NCI-H2081 treated with DMSO at 0.1 percent for 48 hours (cell line): ENCODE measurements at places on chromosomes 3 and 15.

DNA sequence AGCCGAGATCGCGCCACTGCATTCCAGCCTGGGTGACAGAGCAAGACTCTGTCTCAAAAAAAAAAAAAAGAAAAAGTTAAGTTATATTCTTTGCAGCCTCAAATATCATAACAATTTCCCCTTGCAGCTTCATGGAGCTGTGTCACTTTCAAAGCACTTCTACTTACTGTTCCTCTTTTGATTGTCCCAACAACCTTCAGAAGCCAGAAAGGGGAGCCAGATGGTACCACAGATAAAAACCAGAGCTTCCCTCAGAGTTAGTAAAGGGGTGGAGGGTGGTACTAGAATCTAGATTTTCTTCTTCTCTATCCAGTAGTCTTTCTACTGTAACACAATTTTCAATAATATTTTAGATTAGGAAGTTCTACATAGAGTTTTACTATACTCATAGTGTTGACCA lies 188.8 kb downstream of the TAFA4 start:
- no peak for DNase-seq

- no peak for DNase-seq
These were observed 67.8 kb upstream of the PPP2R3A start for GRCh38 chr3:135897715-135898114.

DNA sequence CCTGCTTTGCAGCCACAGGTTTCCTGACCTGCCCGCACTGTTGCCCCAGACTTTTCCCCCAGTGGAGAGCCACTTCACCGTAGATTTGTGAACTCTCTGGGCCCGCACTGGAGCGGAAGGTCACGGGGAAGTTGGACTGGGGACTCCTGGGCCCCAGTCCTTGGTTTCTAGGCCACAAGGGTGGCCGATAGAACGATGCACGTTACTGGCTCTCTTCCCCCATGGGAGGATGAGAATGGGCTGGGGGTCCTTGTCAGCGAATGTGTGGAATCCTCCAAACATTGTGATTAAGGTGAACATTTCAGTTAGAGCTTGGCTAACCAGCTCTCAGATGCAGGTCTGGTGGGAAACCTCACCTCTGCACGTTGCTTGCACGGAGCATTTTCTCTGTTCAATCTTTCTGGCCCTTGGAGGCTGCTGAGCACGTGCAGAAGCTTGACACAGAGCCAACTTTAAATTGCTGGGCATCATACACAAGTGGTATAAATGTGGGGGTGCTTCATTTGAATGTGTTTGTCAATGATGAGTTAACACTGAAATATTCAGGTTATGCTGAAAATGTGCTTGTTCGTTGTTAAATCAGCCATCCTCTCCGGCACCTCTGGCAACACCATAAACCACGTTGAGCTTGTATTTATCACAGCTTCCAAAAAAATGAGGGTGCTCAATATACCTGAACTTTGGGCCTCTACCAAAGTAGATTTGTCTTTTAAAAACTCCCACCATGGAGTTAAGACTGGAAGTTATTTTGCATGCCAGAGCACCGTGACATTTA lies 976 bp downstream of the DIS3L start:
- peak; percentile 64 for DNase-seq

DNA sequence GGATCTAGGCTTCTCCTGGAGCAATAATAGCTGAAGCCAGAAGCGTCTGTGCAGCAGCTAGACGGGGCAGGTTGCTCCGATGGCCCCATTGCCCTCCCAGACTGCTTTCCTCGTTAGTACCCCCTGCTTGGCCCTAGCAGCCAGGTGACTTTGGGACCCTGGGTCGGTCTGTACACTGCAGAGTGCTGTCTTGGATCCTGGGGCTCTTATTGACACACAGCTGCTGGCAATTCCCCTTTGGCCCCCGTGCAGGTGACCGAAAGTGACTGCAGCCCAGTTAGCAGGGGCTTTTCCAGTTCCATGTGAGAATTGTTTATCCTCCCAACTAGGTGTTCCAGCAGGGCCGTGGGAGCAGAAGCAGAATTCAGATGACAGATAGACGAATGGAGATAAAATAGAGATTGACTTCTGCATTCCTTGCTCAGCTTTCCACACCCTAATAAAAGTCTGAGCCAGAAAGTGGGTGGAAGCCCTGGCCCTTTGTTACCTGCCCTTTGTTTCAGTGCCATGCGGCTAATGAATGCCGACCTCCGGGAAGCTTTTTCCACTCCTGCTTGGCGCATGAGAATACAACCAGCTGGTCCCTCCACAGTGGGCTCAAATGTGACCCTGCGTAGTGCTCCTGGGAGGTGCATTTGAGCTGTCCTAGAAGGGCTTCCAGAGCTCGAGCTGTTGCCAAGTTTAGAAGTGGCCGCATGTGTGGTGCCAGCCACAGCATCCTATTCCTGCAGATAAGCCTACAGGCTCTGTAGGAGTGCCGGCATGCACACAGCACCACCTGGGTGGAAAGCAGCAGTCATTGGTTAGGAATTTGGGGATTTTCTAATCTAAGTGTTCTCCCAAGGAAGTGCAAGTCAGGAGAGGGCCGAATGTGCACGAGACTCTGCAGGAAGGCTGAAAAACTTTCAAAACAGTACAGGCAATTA lies 94.4 kb downstream of the SLCO3A1 start:
- DNase-seq = no peak

DNA sequence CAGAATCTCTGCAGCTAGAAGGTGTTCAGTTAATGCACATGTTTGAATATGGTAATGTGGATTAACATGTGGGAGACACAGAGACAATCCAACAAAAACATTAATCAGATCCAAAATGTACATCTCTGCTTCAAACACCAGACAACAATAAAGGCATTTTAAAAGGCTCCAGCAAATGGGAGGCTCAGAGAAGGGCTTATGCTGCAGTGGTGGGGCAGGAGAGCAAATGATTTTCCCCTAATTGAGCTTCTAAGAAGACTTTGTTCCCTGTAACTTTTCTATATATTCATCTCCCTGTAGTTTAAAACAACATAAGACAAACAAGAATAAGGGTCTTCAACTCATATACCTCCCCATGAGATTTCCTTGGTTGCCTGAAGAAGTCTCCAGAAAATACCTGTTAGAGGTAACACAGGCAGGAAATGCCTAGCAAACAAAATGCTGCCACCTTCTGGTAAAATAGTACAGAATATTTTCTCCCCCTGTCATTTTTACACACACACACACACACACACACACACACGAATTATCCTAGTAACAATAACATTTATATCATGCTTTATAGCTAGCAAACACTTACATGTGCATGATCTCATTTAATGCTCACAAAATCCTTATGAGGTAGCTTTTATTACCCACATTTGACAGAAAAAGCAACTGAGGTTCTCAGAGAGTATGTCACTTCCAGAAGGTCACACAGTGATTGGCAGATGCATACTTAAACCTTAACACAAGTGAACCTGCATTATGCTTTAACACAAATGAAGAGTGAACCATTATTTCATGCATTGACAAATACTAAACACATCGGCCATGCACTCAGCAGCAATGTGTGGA lies 123.4 kb upstream of the MB21D2 start:
- DNase-seq = peak; percentile 45

DNA sequence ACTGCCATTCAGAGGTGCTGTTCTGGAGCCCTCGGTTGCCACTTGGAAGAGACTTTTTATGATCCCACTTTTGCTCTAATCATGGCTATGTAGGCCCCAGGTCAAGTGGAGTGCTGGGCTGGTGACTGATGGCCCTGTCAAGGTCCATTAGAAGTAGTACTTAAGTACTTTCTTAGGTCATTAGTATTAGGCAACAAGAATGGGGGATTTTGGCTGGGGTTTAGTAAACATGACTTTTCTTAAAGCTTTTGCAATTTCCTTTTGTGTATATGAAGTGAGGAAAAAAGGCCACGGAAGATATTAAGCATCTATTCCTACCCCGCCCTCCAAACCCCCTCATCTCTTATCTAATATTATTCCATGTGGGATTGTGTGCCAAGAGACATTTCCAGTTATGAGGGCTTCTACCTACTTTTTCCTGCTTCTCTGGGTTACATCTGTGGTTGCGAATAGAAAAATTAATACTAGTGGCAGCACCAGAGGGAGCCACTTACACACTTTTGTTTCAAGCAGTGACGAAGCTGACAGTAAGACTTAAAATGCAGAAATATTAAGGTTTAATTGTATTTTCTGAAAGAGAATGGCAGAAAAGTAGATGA lies 13.9 kb downstream of the NLGN1 start:
- DNase-seq = peak; percentile 23

- no peak for DNase-seq
These were observed 98.0 kb downstream of the DTWD1 start for GRCh38 chr15:49718846-49719245.

- DNase-seq = no peak
These were observed 32.4 kb upstream of the VPS33B start for GRCh38 chr15:91054816-91055215.

DNA sequence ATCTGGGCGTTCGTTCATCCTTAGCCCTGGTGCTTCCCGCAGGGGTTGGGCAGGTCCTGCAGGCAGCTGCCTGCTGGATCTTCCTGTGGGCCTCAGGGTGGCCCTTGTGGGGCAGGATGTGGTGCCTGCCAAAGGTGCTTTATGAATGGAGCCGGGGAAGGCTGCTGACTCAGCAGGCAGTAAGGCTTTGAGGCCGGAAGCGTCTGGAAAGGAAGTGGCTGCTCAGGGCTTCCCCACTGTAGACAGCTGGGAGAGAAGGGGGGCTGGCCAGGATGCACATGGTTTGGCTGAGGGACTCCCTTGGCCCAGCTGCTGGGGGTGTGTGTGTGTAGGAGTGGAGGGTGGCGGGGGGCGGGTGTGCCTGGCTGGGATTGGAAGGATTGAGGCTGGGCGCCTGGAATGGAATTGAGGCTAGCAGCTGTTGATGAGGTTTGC lies 12.9 kb downstream of the CD276 start:
- peak; percentile 87 for DNase-seq

DNA sequence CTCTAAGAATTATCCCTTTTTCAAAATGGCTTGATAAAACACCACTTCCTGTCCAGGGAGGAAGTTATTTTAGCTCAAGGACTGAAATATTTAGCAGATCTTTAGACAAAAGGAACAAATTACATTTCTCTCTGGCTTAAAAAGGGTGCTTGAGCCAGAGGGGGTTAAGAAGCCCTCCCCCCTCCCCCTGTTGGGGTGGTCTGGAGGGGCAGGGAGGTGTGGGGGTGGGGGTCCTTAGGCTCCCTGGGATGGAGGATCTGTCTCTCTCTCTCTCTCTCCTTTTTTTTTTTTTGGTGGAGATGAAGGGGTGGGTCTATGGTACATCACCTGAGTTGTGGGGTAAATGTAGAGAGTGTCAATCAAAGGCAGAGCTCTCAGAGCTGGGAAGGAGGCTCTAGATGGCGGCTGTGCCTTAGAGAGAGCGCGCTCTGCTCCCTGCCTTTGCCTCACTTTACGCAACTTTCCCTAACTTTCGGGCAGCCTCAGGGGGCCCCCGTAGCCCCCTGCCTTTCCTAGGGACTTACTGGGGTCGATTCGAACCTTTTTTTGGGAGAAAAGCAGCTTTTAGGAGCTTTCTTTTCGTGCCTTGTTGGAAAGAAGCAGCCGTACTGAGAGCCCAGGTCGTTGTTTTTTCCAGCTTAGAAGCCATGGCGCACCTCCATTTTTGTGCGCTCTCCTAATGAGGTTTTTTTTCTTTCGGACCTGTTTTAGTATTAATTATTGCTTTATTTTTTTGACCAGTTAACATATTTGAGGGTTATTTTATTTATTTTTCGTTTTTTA lies at the start of gene CHD2:
Gene CHD2, plus strand, starts transcription at position 377 of the 783 bp plus-strand sequence. CDS start 914 bp downstream, outside the sequence.
- peak; percentile 80 for DNase-seq

- no peak for DNase-seq
These were observed 226.6 kb downstream of the ALCAM start for GRCh38 chr3:105593315-105593714.

DNA sequence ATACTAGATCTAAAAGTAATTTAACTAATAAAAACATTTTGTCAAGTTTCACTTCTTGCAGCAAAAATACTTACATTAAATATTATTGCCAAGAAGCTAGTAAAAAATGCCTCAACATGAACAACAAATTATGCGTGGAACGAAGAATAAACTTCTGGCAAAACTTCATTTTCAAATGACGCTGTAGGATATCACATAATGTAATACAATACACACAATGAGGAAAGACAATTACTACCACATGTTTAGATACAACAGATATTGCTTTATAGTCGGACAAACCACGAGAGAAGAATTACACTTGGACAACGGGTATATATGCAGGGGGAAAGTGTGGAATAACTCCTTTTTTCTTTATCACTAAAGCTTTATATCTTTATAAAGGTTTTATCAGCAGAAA lies 21.6 kb downstream of the P3H2 start:
- no peak for DNase-seq

- DNase-seq = no peak
These were observed 328.2 kb downstream of the TIGIT start for GRCh38 chr3:114622001-114622400.

GRCh38 chr3:127256733-127257271 lies 31.0 kb downstream of the PRR20G start:
- DNase-seq = no peak

GRCh38 chr3:158801201-158801600 lies 653 bp upstream of the MFSD1 start:
- no peak for DNase-seq

DNA sequence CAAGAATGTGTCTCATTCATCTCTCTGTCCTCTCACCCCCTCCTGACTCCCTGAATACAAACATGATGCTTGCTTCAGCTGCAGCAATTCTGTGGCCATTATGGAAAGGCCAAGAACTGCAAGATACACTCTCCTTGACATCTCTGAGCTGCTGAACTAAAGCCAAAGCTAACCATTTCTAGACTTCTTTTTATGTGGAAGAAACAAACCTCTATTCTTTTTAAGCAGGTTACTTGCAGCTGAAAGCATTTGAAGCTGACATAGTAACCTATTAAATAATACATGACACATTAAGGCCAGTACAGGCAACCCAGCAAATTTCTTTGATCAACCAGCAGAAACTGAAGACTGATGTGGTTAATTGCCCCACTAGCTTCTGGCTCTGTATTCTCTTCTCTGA lies 17.5 kb downstream of the FHIT start:
- no peak for DNase-seq

- DNase-seq = no peak
These were observed 628.4 kb upstream of the ALCAM start for GRCh38 chr3:104738271-104738670.

DNA sequence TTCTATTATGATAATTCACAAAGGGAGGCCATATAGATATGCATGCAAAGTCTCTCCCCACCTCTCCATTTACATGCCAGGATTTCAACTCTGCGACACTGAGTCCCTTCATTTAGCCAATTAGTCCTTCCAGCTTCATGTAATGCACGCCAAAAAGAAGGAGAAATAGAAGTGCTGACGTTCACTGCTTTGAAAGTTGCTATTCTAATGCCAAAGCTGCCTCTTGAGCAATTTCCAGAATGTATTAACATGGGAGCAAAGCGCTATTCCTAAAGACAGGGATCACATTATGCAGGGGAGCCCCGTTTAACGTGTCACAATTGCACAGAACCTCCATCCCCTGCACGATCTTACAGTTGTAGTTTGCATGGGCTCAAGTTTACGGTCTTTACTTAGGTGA lies 130.5 kb downstream of the TIGIT start:
- DNase-seq = no peak
